CD4-positive, alpha-beta memory T cell (primary cell): ENCODE measurements at places on chromosomes 7 and 10. TPM values are rescaled to one million over a fixed set of nuclear protein-coding genes. Genes with fewer than 3 reads are reported as not detected.

- H3K27ac ChIP-seq: no peak overlapping the region
- DNase-seq: no peak
- H3K4me3 ChIP-seq: no peak overlapping the region
- H3K36me3 ChIP-seq: no peaks in the 10 kb centered on the region
These were observed 563.6 kb upstream of the SEMA3D start for GRCh38 chr7:85750454-85750949.

DNA sequence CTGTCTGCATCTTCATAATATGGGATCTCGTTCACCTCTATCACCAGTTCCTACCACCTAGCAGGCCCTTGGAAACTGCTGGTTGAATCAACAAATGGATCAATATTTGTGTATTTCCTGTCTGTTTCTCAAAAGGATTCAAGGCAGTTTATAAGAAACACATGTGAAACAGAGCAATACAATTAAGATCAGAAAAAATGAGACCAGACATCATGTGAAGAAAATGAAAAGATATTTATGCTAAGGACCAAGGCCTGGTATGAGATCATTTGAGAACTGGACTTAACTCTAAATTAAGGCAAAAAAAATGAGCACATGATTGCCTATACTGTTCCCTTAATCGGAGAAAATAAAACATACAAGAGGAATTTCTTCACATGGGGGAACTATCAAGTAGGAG, 589.0 kb downstream of the SUGCT start:
- no peaks in the 10 kb centered on the region for H3K4me1 ChIP-seq
- H3K27ac ChIP-seq: no peak overlapping the region
- H3K4me3 ChIP-seq: no peak overlapping the region

DNA sequence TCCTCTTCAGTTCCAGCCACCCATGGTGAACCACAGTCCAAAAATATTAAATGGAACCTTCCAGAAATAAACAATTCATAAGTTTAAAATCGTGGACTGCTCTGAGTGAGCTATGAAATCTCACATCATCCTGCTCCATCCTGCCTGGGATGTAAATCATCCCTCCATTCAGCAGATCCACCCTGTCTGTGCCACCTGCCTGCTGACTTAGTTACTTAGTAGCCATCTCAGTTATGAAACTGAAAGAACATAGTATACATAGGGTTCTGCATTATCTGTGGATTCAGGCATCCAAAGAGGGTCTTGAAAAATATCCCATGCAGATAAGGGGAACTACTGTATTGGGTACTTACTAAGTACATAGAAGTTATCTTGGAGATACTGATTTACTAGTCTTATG, 89.0 kb downstream of the ST8SIA6 start:
- H3K4me3 ChIP-seq: no peak overlapping the region

DNA sequence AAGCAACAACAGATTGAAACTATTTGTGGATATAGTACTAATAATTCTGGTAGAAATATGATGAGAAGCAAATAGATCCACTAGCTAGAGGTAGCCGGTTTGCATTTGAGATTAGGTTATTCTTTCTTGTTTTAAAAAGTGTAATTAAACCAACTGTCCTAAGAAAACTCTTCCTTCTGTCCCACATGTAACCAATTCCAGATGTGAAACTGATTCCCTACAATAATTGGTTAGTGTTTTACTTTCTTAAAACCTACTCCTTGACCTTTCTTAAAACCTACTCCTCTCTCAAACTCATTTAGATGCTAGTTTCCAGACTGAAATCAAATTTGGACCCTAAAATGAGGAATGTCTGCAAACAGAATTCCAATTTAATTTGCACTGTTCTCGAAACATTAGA, 521.5 kb downstream of the SUGCT start:
- H3K27ac ChIP-seq: no peak overlapping the region
- H3K4me1 ChIP-seq: no peaks in the 10 kb centered on the region
- no peaks in the 10 kb centered on the region for H3K27me3 ChIP-seq
- H3K4me3 ChIP-seq: no peak overlapping the region

- no peaks in the 10 kb centered on the region for H3K4me1 ChIP-seq
- no peaks in the 10 kb centered on the region for H3K36me3 ChIP-seq
- no peak for DNase-seq
- H3K27me3 ChIP-seq: no peaks in the 10 kb centered on the region
These were observed 126.6 kb upstream of the RAB11FIP2 start for GRCh38 chr10:118173296-118173695.

- no peaks in the 10 kb centered on the region for H3K27me3 ChIP-seq
- H3K4me3 ChIP-seq: no peak overlapping the region
- no peaks in the 10 kb centered on the region for H3K4me1 ChIP-seq
- DNase-seq: no peak
- no peak overlapping the region for H3K27ac ChIP-seq
These were observed 591.8 kb downstream of the SUGCT start for GRCh38 chr7:40726559-40726958.

DNA sequence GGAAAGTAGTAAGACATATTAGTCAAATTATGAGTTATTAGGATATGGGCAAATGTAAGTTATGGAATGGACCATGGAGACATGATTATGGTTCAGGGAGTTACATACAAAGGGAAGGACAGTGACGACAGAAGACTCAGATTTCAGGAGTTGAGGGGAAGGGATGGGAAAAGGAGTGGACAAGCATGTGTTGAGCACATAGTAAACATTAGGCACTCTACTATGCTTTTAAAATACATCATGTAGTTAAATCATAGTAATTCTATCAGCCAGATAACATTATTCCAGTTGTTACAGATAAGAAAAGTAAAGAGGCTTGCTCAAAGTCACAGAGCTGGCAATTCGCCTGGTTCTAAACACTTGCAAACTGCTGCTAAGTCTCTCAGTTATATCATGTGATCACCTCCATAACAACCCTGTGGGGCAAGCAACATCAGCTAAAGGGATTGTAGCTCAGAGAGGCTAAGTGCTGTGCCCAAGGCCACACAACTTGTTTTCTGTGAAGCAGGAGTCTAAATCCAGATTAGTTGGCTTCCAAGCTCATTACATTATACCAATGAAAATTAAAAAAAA, 115.2 kb upstream of the MDFIC start:
- DNase-seq: no peak
- no peak overlapping the region for H3K27ac ChIP-seq
- no peak overlapping the region for H3K4me3 ChIP-seq
- no peaks in the 10 kb centered on the region for H3K36me3 ChIP-seq
- H3K4me1 ChIP-seq: no peaks in the 10 kb centered on the region

DNA sequence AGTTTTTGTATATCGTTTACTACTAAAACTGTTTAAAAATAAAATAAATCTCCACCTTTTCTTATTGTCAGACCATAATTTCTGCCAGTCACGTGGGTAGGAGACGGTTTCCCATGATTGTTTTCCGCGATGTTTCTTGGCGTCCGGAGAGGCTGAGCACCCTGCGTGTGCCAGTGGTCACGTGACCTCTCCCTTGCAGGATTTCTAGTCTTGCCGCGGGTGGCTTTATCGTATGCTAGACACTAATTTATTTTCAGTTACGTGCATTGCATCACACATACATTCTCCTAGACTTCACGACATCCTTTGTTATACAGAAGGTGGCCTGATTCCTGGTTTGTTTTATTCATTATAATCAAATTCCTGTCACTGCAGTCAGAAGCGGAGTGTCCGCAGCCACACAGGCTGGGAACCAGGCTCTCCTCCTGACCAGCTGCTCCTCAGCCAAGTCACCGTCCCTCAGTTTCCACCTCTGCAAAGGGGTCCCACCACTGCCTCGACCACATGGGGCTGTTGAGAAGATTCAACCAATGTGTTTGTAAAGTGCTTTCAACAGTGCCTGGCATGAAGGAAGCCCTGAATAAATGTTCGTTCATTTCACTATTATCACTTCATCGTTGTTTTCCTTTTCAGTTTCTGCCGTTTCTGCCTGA, 203.2 kb upstream of the PPP2R2D start:
- H3K4me1 ChIP-seq: no peaks in the 10 kb centered on the region
- H3K4me3 ChIP-seq: no peak overlapping the region
- H3K27me3 ChIP-seq: no peaks in the 10 kb centered on the region
- H3K36me3 ChIP-seq: no peaks in the 10 kb centered on the region
- no peak for DNase-seq

GRCh38 chr7:122672536-122672935, 26.4 kb downstream of the RNF133 start:
- no peaks in the 10 kb centered on the region for H3K36me3 ChIP-seq
- H3K27ac ChIP-seq: no peak overlapping the region
- DNase-seq: no peak
- H3K4me3 ChIP-seq: no peak overlapping the region

- no peak overlapping the region for H3K4me3 ChIP-seq
- no peaks in the 10 kb centered on the region for H3K27me3 ChIP-seq
- no peaks in the 10 kb centered on the region for H3K4me1 ChIP-seq
- no peak for DNase-seq
These were observed 683.7 kb upstream of the NRP1 start for GRCh38 chr10:34018129-34018528.

ABCB4 gene
- not detected for total RNA-seq

TFR2 gene
- total RNA-seq: 6.2 TPM

FOXI2 gene
- total RNA-seq: not detected

GATA3 gene
- 63.8 TPM for total RNA-seq

HOXA3 gene
- total RNA-seq: not detected

TMEM72 gene
- total RNA-seq: not detected

ELN gene
- not detected for total RNA-seq

DGKI gene
- 0.11 TPM for total RNA-seq

NPFFR1 gene
- not detected for total RNA-seq

NPC1L1 gene
- 0.23 TPM for total RNA-seq
